ENCODE measurements at places on chromosomes 5 and 9.

DNA sequence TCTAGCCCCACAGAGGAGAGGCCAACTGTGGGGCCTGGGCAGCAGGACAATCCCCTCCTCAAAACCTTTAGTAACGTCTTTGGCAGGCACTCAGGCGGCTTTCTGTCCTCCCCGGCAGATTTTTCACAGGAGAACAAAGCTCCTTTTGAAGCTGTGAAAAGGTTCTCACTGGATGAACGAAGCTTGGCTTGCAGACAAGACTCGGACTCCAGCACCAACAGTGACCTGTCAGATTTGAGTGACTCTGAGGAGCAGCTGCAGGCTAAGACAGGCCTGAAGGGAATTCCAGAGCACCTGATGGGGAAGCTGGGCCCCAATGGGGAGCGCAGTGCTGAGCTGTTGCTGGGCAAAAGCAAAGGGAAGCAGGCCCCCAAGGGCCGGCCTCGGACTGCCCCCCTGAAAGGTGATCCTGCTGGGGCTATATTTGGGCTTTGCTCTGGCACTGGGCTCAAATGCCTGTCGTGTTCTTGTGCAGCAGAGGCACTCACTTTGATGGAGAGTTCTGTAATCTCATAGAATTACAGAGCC, 39.4 kb downstream of the KDM3B start:
- no peak for DNase-seq

DNA sequence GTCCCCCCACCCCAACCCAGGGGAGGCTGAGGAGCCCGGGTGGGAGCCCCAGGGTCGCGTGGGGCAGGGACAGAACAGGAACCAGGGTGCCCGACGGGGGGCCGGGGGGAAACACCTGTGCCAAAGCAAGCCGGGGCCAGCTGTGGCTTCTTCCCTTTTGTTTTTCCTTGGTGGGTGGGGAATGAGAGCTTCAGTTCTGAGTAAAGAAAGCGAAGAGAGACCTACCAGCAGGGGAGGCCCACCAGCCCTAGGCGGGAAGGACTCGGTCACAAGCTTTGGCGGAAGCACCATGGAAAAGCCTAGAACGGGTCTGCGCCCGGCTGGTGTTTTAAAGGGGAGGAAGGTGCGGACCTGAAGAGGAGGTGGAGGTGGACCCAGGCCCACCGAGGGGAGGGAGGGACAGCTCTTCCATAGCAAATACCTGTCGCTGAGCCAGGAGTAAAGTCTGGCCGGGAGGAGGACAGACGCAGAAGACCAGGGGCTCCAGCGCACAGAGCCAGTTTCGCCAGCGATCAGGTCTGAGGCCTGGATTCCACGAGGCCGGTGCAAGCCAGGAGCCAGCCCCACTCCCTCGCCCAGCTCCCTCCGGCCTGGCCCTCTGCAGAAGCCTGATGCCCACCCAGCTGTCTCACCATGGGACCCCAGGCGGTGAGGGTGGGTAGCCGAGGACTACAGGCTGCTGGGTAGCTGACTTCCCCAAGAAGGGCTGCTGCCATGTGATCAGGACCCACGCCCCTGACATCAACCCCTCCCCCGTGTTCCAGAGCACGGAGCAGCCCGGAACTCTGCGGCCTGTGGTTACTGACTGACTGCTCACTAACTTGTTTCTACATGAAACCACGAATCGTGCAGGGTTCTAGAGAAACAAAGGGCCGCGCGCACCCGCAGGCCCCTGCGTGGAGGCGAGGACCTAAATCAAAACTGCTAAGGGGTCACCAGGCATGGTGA, 849 bp upstream of the MGAT1 start:
- peak; percentile 82 for DNase-seq

GRCh38 chr9:136318111-136318775, 9.1 kb upstream of the GPSM1 start:
- no peak for DNase-seq

DNA sequence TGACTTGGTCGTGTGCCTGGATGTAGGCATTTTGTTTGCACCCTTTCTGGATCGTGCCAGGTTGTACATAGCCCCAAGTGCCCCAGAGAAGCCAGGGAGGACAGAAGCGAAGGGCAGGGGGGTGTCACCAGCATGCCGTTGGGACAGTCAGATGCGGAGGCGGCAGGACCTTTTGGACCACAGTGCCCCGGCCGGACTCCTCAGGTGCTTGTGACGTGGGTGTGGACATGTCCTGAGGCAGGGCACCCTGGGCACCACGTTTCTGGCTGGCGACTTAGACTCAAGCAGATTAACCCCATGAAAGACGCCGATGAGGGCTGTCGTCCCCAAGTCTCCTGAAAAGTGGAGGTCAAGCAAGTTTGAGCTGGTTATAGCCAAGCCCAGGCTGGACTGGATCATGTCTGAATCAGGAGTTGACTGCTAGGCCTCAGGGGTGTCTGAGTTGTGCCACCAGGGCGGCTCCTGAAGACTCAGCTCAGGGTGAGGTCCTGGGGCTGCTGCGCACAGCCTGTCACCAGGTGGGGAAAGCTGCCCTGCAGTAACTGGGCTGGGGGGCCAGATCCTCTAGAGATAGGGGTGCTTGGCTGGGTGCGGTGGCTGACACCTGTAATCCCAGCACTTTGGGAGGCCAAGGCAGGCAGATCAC, 42.0 kb downstream of the HABP4 start:
- DNase-seq: no peak

DNA sequence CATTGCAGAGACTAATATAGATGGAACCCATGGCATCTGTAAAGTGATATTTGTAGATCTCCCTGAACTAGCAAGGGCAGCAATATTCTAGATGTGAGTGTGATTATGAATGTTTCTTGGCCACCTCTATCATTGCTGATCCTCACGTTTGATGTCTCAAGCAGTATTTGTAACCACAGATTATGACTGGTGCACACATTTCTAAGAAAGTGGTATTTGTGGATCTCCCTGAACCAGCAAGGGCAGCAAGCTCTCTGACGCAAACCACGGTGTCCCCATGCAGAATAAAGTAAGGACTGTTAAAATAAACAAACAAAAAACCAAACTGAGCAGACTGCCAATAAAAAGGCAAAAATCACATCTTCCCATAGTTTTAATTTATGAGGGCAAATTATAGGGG, 301.3 kb downstream of the CSNK1G3 start:
- DNase-seq: no peak

GRCh38 chr5:42360616-42361314, 62.5 kb upstream of the GHR start:
- no peak for DNase-seq

DNA sequence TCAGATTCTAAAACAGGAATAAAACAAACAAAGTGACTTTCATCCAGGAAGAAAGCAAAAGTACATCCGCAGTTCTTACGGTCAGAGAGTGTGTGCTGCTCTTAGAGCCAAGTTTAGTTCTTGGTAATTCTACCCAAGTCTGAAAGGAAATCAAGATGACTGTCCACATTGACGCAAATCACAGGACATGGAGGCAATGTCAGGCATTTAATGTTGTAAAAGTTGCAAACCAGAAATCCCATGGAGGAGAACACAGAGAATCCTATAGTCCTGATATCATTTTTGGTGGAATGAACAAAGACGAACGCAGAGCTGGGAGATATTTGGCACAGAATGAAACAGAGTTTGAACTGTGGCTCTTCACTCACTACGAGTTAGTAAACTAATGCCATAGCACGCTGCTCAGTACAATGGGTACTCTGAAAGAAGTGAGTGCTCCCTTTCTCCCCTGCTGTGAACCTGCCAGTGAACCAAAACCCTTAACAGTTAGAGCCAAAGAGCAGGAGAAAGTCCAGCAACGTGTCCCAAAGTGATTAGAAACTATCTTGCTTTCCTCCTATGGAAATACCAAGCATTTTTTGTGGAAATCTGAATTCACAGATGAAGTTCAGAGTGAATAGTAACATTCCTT, 74.3 kb downstream of the MUSK start:
- DNase-seq: no peak

GRCh38 chr5:152688561-152689249, 283.6 kb upstream of the NMUR2 start:
- no peak for DNase-seq

DNA sequence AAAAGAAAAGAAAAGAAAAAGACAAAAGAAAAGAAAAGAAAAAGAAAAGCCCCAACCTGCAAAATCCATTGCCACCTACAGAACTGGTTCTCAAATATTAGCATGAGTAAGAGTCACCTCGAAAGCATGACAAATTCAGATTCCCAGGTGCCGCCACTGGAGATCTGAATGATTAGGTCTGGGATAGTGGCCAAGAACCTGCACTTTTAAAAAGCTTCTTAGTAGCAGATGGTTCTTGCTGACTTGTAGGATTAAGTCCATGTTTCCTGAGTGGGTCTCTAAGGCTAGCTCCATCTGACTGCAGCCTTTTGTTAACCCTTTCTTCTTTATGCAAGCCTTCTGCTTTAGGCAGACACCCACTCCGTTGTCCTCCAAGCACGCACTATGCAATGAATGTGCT, 178.5 kb upstream of the CDH18 start:
- DNase-seq: no peak

DNA sequence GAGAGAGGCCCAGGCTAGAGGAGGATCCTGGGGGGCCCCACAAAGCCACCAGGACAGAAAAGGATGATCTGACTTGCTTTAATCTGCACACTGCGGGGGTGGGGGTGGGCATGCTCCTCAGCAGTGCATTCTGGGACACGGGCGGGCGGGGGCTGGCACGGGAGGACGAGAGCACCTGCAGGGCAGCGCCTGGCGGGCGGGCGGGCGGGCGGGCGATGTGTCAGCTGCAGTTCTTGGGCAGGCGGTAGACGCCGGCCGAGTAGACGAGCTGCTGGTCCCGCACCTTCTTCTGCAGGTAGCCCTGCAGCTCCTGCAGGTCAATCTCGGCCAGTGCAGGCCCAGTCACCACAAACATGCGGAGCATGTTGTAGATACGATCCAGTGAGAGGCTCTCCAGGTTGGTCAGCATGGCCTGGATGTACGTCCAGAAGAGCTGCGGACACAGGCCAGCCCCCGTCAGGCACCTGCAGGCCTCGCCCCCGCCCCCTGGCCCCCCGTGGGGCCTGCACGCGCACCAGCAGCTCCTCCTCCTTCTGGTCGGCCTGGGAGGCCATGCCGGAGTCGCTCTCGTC, 3.0 kb upstream of the TMEM210 start:
- DNase-seq: no peak

- no peak for DNase-seq
Measured at GRCh38 chr5:2724831-2725230, 26.6 kb downstream of the IRX2 start.

- DNase-seq: no peak
Measured at GRCh38 chr5:12460493-12461261, 556.4 kb upstream of the CTNND2 start.

DNA sequence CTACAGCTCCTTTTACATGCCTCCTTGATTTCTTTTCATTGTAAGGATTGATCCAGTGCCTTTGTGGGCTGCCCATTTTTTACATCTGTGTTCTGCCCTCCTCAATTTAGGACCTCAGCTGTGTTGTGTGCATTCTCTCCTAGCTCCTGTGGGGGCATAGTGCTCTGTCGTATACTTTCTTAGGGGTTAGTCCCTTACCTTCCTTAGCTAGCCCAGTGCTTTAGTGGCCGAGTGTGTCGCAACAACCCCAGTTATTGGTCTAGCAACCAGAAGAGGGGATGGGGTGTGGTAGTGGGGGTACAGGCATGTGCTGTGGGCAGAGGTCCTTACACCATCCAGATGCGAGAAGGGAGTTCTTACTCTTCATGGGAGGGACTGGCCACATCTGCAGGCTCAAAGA, 12.1 kb downstream of the MTRR start:
- DNase-seq: no peak

DNA sequence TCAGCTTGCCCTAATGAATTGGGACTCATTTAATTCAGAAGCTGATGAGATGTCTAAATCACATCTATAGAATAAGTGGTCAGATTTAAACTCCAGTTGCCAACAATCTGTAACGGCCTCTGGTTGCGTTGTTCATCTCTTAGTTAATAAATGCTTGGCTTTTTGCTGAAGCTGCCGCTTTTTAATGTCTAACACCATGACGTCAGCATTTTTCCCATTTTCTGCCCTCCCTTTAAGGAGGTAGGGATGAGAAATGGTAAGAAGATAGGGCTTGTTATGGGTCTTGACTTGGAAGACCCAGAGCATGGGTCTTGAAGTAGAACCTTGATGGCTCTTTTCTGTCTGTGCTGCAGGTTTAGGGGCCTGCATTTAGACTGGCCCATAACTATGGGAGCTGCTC, 33.3 kb downstream of the PALM2AKAP2 start:
- DNase-seq: no peak

DNA sequence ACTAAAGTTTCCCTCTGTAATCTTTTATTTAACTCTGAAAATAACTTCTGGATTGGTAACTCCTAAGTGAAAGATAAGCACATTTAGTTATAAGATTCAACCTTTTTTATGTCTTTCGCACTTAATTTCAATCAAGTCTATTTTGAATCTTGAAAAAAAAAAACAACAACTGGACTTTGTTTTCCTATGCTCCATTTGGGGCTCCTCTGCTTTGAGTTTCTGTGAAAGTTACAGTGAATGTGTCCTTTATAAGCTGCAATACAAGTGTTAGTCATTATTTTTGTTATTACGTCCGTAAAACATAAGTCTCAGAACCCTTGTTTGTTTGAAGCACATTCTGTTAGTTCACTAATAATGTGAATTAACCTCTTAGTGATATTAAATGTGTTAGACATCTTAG, 276.8 kb downstream of the ADAMTS6 start:
- no peak for DNase-seq

- DNase-seq: no peak
Measured at GRCh38 chr5:78527925-78528324, 120.6 kb downstream of the LHFPL2 start.

DNA sequence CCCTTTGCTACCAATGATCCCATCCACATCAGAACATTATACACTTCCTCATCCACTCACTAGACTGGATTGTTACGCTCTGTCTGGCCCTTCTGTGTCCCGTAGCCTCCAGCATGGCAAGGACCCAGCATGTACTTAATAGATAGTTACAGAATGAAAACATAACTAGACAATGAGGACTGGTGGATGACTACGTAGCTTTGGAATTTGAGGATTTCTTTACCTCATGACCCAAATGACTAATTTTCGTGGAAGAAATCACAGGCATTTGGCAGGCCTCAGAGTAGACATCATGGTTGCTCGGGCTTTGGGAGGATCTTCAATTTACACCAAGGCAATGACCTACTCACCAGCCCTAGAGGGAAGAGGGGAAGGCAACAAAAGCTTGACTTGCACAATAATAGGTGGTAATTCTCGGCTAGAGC, 299.8 kb downstream of the TLE1 start:
- DNase-seq: no peak

- no peak for DNase-seq
Measured at GRCh38 chr9:137955224-137955570, 77.6 kb downstream of the CACNA1B start.

- no peak for DNase-seq
Measured at GRCh38 chr5:2338686-2339085, 412.8 kb downstream of the IRX2 start.

DNA sequence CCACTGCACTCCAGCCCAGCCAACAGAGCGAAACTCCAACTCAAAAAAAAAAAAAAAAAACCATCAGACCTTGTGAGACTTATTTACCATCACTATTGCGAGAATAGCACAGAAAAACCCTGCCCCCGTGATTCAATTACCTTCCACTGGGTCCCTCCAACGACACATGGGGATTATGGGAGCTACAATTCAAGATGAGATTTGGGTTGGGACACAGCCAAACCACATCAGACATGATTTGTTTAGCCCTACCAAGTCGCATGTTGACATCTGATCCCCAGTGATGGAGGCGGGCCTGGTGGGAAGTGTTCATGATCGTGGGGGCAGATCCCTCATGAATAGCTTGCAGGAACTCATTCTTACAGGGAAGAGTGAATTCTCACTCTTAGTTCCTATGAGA, 26.6 kb downstream of the MYO10 start:
- no peak for DNase-seq

GRCh38 chr9:31587146-31587545, 797.3 kb upstream of the ACO1 start:
- no peak for DNase-seq
